NCI-H1930 (cell line): ENCODE measurements at places on chromosomes 4 and X.

DNA sequence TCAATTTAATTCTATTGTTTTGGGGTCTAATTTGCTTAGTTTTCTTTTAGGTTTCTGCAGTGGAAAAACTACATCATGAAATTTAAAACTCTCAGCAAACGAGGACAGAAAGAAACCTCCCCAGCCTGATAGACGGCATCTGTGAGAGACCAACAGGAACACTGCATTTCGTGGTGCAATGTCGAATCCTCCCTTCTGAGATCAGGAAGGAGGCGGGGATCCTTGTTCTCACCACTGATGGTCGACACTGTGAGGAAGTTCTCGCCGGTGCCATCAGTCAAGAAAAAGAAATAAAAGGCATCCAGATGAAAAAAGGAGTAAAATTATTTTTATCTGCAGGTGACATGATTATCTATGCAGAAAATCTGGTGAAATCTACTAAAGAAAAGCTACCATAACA, 16.5 kb downstream of the GAK start:
- no peak for DNase-seq

DNA sequence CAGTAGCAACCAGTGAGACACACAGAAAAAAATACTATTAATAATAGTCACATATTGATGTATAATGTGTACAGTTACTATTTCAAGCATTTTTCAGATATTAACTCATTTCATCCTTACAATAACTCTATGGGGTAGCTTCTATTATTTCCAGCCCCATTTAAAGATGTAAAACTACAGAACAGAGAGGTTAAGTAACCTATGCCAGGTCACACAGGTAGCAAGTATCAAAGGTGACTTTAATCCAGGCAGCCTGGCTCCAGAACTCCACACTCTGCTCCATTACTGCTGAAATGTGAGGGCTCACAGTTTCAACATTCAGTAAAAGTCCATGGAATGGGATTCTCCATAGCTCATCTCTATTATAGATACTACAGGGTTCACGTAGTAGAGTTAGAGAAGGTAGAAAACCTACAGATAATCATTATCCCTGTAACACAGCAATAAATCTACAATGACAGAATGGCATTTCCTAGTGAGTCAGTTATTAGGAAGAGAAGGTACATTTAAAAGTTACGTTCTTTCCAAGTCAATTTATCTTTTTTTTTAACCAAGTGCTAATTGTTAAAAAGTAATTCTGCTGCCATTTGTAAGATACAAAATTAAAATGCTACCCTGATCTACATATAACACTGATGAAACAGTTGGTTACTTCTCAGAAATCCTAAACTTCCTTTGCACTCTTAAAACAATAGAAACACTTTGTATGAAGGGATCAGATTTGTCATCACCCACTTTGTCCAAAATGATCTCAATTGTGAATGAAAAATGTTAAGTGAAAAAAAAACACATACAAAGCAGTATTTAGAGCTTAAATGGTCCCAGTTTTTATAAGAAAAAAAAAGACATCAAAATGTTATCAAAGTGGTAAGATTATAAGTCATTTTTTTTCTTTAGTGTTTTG, 18.7 kb downstream of the RELL1 start:
- no peak for DNase-seq

GRCh38 chr4:10684631-10685030, at the start of gene CLNK:
CLNK (minus strand) TSS chr4:10684768; CDS start chr4:10667869, 16,899 bp downstream.
- no peak for DNase-seq

GRCh38 chr4:24659241-24659961, 75.0 kb upstream of the DHX15 start:
- no peak for DNase-seq

- DNase-seq: peak; percentile 42
These were observed 29.2 kb upstream of the CCNI start for GRCh38 chr4:77104791-77105540.

DNA sequence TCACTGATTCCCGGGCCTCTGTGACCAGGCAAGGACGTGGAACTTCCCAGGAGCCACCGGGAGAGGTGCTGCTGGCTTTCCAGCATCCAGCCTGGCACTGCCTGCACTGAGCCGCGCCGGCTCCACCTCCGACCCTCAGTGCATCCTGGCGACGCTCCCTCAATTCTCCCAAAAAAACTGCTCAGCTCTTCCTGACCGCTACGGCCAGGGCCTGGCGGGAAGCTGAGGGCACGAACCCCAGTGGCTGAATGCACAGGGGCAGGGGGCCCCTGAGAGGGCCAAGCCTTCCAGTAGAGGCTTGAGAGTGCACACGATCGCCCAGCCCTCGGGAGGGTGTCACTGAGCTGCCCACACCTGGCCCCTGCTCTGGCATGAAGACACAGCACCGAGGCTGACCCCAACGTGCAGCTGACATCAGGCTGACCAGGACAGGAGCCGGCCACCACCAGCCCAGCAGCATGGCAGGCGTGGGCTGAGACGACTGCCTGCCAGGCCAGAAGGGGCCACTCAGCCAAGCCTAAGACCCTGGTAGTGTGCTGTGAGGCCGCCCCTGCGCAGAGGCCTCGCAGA, 6.9 kb downstream of the CTBP1 start:
- no peak for DNase-seq

DNA sequence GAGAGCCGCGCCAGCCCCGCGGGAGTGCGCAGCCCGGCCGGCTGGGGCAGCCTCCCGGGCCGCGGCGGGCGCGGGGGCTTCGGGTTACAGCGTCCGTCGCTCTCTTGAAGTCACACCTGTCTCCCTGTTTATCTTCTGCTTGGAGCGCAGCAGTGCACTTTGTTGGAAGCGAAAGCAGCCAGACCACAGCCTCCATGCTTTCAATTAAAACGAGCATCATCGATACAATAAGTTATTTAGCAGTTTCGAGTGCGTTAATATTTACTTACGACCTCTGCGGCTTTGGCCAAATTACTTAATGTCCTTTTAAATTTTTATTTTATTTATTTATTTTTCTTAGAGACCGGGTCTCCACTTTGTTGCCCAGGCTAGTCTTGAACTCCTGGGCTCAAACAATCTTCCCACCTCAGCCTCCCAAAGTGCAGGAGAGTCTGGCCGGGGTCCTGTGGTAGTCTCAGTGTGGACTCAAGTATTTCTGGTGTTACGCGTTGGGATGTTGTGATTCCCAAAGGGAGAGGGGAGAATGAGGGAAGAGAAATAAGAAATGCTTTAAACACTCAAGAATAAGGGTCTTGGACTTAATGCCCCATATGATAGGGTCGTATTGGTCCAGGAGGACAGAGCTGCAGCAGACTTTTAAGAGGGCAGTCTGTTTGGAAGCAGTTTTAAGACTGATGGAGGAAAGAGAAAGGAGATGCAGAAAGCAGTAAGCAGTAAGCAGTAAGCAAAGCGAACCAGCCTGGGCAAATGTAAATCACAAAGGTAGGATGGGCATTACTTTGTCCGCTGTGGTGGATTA, 504 bp upstream of the PDLIM3 start:
- DNase-seq: no peak

DNA sequence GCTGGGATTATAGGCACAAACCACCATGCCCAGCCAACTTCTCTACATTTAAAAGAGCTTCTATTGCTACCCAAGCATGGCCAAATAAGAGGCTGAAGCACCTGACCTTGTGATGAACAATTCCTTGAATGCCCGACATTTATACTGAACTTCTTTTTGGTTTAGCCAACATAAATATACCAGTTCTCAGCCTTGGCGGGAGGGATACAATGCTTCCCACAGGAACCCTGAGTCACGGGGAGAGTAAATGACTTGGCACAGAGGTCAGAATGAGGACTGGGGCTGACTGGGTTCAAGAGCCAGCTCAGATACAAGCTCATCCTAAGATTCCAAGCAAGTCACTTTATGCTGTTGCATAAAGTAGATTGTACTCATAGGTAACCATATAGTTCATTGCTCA, 6.1 kb downstream of the HOPX start:
- no peak for DNase-seq

GRCh38 chr4:36283912-36284465, 2.6 kb downstream of the DTHD1 start:
- DNase-seq: no peak

GRCh38 chr4:153024466-153024865, 88.3 kb downstream of the FHDC1 start:
- DNase-seq: no peak

DNA sequence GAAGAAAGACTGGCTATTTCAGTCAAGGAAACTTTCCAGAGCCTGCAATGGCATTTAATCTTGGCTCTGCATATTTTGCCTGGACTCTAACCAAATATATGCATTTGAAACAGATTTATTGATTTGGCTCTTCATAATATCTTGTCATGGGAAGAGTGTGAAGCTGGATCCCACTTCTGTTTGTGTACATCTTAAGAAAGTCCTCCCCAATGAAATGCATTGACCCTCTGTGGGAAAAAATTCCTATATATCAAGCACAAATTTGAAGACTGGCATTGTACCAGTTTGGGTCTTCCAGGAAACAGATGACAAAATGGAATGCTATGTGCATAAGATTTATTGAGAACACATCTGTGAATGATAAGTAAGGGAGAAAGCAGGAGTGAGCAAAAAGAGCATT, 897.3 kb upstream of the TENM3 start:
- no peak for DNase-seq

- DNase-seq: no peak
These were observed 832 bp upstream of the EVC2 start for GRCh38 chr4:5709207-5709575.

- no peak for DNase-seq
These were observed 105.6 kb downstream of the HUWE1 start for GRCh38 chrX:53580742-53581504.

DNA sequence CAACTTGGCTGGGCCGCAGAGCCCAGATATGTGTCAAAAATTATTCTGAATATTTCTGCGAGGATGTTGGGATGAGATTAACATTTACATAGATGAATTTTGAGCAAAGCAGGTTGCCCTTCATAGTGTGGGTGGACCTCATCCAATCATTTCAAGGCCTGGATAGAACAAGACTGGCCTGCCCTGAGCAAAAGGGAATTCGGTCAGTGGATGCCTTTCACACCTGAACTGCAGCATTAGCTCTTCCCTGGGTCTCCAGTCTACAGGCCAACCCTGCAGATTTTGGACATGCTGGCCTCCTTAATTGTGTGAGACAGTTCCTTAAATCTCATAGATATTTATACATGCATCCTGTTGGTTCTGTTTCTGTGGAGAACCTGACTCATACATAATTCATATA, 32.4 kb upstream of the SLC10A4 start:
- no peak for DNase-seq

GRCh38 chr4:37392521-37393255, 148.1 kb downstream of the NWD2 start:
- DNase-seq: no peak

DNA sequence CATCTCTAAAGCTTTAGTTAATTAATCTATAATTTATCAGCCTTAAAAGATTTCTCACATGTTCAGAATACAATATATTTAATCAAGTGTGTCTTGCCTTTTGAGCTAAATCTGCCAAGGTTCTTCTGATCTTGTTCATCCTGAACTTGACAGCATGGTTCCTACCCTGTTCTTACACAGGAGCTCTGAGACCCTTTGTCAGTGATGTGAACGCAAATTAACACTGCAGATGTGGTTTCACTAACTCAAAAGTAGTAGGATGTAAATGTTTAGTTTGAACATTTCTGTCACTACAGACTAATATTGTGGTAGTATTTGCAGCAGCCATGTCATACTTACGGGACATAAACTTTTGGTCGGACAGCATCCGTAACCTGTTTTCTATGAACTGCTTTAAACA, 59.4 kb downstream of the SMARCAD1 start:
- no peak for DNase-seq

DNA sequence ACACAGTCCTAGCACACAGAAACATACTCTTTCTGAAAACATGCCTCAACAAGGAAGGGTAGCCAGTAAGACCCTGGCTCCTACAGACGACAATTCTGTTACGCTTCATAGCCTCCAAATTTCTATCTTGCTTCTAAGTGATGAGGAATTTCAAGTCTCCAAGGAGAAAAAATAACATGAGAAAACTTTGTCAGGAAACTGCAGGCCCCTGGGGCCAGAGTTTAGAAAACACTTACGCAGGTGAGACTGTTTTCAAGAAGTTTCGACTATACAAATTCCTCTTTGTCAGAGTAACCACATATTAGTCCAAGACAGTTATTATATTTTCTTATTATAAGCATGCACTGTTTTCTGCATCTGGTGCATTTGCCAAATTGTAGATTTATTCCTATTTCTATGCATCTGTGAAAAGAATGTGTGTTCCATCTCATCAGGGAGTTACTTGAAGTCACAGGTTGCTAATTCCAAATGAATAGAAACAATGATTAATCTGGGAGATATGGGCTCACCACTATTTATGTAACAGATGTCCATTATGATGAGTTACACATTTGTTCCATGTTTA, 30.3 kb upstream of the HCCS start:
- no peak for DNase-seq

DNA sequence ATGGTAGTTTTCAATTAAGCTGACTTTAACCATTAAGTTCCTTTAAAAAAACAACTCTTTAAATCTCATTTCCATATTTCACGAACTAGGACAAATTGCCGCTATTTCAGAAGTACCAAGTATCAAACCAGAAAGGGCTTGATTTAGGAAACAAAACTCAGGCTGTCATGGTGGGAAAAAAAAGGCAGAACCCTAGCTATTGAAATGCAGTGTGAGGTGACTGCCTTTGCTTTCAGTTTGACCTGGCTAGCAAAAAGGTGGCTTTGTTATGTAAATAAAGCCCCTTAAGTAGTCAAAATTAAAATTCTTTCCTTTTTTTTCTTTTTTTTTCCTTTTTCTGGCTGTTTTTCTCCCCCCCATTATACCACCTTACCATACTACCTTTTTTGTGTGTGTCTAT, 40.6 kb upstream of the CYP2U1 start:
- no peak for DNase-seq

- no peak for DNase-seq
These were observed 1962.4 kb upstream of the TENM3 start for GRCh38 chr4:180280726-180281297.

- no peak for DNase-seq
These were observed 1080.9 kb downstream of the FAT4 start for GRCh38 chr4:126395664-126396063.

DNA sequence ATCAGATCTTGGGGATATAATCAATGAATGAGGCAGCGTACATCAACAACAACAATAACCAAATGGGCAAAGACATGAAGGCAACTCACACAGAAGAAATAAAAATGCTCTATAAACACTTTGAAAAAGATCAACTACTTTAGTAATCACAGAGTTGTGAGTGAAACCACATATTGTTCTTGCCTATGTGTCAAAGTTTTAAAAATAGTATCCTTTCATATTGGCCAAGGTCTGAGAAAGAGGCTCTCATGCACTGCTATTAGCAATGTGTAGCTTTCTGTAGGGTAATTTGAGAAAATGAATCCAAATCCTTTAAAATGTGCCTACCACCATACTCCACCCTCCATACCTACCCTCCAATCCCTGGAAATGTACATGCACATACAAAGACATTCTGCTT, 25.0 kb downstream of the COQ2 start:
- DNase-seq: no peak

- no peak for DNase-seq
These were observed 33.4 kb upstream of the FAM47B start for GRCh38 chrX:34909151-34909550.

- DNase-seq: no peak
These were observed 120.5 kb downstream of the CAMK2D start for GRCh38 chr4:113641025-113641431.
